ENCODE measurements at places on chromosomes 4 and X. TPM values are rescaled to one million over a fixed set of nuclear protein-coding genes. Genes with fewer than 3 reads are reported as not detected.
A peak's percentile ranks its signal among the peaks of the same experiment; 100 is the strongest.

DNA sequence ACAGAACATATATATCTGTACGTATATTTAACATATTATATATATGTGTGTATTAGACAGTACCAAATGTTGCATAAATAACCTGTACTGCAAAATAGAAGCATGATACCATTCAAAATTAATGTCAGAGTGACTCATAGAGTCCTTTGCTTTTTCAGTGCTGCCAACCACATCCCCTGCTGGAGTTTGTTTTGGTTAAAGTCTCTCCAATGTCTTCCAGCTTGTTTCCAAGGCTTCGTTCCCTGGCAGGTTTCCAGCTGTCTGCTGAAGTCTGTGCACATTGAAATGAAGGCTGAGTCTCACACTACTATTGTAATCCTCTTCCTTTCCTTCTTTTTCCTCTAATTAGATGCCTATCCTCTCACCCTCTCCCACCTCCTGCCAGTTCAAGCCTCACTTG, 14.9 kb downstream of the NRK start:
- DNase-seq = no peak

GRCh38 chrX:9885150-9885549, 82.0 kb upstream of the CLDN34 start:
- DNase-seq = peak; percentile 71

DNA sequence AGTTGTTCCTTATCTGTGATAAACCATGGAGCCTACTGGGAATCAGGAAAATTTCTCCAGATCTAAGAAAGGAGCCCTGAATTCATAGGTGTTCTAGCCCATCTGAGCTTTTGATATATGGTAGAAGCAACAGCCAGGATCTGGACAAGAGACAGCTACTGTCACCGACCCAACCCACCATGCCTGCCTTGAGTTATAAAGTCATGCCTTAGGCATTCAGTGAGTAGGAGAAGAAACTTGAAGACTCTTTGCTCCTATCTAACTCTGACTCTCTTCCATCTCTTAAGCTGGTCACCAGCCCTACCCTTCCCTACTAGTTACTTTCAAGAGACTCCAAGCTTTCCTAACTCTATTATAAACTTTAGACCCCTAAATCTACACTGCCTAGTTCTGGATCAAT, 83.9 kb upstream of the FAM9B start:
- no peak for DNase-seq

- DNase-seq = no peak
Measured at GRCh38 chr4:56200275-56200674, 187.0 kb downstream of the AASDH start.

DNA sequence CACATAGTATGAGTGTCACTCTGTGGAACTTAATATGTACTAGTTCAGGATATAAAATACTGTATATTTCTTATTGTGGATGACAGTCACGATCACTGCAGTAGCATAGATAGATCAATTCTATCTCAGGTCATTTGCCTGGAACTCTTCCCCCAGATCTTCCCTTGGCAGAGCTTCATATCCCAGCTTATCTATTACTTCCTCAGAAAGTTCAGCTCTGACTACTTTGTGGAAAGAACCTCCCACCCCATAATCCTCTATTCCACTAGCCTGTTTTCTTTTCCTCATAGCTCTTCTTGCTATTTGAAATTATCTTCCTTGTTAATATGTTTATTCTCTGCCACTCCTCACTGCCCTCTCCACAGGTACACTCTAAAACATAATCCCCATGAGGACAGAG, 10.9 kb downstream of the FAM241A start:
- DNase-seq = no peak

DNA sequence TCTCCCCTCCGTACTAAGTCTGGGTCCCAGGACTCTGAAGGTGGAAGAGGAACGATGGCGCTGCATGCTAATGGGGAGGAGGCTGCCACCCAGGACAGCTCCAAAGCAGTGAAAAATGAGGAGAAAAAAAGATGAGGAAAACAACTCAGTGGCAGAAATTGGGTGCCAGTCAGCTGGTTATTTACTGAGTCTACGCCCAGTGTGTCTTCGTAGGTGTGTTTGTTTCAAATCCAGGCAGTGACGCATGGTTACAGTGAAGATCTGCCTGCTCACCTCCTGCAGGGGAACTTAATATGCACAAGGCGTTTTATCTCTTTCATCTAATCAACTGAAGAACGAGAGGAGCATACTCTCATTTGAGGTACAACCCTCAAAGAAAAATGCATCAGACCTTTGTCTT, 70.9 kb upstream of the FBXW7 start:
- DNase-seq = no peak

GRCh38 chrX:21176921-21177571, 197.2 kb upstream of the CNKSR2 start:
- DNase-seq = no peak

DNA sequence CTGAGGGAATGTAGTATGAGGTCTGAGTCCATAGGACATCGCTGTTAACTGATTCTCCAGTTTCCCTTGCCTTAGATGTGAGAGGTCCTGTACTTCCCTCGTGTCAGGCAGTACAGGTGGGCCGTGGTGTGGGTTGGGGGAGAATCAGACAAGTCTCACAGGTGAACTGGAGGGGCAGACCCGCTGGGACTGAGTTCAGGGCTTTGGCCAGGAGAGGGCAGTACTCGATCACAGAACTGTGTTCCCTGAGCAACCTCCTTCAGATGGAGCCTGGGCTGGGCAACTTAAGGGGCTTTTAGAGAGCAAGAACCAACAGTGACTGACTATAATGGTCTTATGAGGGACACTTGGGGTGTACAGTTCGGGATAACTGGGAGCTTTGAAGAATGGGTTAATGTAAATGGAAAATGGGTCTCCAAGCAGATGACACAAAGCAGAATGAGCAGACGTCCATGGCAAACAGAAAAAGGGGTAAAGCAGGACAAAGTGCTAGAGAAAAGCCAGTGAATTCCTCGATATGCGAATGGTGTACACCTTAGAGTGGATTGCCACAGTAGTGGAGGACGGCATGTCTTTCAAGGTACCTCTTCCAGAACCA, 83.6 kb downstream of the CCNG2 start:
- peak; percentile 28 for DNase-seq

- DNase-seq = no peak
Measured at GRCh38 chr4:165700855-165701254, 172.2 kb upstream of the TLL1 start.

- peak; percentile 54 for DNase-seq
Measured at GRCh38 chr4:55754754-55755350, 64.7 kb upstream of the EXOC1L start.

GRCh38 chr4:126533146-126533805, 1099.5 kb upstream of the INTU start:
- no peak for DNase-seq

- no peak for DNase-seq
Measured at GRCh38 chr4:7200801-7201200, 8.5 kb downstream of the SORCS2 start.

DNA sequence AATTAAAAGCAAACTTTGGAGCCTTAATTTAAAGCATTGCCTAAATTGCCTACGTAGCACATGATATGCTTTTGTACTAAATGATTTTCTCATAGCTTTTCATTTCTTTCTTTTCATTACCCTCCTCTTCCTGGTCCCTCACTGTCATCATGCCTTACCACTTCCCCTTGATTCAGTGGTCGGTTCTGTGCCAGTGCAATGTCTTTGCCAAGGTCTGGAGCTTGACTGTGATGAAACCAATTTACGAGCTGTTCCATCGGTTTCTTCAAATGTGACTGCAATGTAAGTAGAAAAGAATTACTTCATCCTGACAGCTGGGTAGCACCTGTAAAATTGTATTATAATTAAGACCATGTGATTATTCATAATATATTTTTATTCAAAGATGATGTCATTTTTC, 72.5 kb downstream of the C4orf46 start:
- no peak for DNase-seq

- DNase-seq = no peak
Measured at GRCh38 chr4:155530290-155530689, 136.4 kb upstream of the GUCY1A1 start.

DNA sequence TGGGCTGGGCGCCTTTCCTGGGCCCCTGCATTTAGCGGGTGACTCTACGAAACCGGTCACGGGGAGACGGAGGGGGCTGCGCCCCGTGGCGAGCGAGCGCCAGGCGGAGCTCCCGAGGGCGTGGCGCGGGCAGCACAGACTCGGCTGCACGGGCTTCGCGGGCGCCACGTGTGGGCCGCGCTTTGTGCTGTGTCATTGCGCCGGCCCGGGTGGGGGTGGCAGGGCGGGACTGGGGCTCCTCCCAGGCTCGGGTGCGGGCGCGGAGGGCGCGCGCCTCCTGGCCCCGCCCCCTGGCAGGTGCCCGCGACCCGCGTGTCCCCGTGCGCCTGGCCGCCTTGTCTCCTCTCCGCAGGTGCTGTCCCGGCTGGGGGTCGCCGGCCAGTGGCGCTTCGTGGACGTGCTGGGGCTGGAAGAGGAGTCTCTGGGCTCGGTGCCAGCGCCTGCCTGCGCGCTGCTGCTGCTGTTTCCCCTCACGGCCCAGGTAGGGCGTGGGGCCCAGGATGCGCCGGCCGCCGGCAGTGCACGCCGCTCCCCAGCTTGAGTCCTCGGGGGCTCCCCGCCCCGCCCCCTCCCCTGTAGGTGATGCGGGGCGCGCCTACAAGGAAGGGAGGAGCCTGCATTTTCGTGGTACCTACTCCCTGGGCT, 651 bp downstream of the UCHL1 start:
- DNase-seq = peak; percentile 55

GRCh38 chr4:138327338-138327737, 85.2 kb upstream of the SLC7A11 start:
- DNase-seq = no peak

- DNase-seq = peak; percentile 5
Measured at GRCh38 chrX:15158736-15159406, 111.0 kb downstream of the ASB9 start.

- no peak for DNase-seq
Measured at GRCh38 chr4:118883861-118884260, 4.8 kb upstream of the SYNPO2 start.

DNA sequence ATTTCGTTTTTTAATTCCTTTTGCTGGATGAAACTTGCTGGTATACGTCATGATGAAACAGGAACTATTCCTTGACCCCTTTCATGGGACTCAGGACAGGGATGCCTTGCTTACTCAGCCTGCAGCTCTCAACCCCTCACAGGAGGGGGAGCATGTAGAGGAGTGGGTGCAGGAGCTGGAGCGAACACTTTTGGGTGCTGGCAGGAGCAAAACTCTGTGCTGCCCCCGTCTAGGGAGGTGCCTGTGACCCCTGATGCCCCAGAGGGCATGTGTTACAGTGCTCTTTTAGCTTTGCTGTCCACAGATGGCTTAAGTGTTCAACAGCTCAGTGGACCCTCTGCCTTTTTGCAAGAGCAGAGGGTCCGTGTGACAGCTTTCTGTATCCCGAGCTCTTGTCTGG, 56.8 kb upstream of the TEX13C start:
- DNase-seq = no peak

DNA sequence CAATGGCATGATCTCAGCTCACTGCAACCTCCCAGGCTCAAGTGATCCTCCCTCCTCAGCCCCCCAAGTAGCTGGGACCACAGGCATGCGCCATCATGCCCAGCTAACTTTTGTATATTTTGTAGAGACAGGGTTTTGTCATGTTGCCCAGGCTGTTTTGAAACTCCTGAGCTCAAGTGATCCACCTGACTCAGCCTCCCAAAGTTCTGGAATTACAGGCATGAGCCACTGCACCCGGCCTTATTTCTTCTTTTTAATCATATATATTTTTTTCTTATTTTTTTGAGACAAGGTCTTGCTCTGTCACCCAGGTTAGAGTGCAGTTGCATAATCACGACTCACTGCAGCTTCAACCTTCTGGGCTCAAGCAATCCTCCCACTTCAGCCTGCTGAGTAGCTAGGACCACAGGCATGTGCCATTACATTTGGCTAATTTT, 184.0 kb downstream of the TSPAN5 start:
- peak; percentile 24 for DNase-seq

DNA sequence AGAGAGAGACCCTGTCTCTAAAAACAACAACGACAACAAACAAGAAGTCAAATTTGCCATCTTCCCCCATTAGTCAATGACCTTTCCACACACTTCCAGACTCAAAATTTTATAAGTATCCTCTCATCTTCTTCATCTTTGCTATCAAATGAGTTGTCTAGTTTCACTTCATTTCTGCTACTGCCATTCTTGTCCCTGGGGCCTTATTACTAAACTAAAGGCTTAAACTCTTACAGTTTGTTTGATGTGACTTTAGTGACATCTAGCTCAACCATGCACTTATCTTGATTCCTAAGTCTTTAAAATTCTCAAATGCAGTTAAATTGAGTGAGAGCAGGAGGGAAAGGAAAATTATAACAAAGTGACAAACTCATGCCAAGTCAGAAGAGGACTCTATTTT, 271.8 kb upstream of the GK2 start:
- DNase-seq = no peak

GRCh38 chr4:122963216-122963615, 40.8 kb upstream of the NUDT6 start:
- no peak for DNase-seq

DNA sequence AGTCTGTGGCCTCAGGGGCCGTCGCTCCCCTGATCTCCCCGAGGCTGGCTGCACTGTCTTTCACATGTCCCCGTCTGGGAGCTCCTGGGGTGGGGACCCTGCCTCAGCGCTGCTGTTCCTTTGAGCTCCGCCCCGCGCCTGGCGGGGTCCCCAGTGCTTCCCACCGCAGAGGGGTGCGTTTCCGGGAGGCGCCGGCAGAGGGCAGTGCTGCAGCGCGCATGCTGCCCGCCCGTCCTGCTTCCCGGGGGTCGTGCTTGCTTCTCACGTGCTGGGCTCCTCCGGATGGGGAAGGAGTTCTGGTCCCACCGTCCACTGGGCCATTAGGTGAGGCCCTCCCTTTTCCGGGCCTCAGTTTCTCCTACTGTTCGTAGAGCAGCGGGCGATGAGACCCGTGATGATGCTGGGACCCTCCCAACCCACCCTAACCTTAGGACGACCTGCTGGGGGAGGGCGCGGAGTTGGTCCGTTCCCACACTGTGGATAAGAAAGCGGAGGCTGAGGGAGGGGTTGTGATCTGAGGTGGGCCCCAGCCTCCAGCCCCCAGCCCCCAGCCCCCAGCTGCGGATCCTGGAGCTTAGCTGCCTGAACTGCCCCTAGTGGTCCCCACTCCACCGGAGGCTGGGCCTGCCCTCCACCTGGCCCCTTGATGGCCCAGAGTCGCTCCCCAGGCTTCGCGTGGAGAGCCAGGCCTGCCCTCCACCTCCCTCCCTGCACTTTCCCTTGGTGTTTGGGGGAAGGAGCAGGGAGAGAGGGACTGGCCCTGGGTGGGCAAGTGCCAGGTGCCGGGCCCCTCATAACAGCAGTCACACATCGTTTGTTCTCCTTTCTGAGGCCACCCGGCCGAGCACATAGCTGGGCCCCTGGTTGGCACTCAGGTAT, 15.3 kb downstream of the CPZ start:
- DNase-seq = no peak

- DNase-seq = peak; percentile 11
Measured at GRCh38 chrX:23403849-23404248, 69.2 kb downstream of the PTCHD1 start.

BMX gene
- 0.07 TPM for total RNA-seq

SFRP2 gene
- not detected for total RNA-seq

GCNA gene
- total RNA-seq = 1.2 TPM

FAM156B gene
- 19.3 TPM for total RNA-seq

DDIT4L gene
- total RNA-seq = 2.1 TPM

SPANXC gene
- total RNA-seq = not detected
